Amniotic stem cell (primary cell): ENCODE measurements at places on chromosomes 12 and 14.

DNA sequence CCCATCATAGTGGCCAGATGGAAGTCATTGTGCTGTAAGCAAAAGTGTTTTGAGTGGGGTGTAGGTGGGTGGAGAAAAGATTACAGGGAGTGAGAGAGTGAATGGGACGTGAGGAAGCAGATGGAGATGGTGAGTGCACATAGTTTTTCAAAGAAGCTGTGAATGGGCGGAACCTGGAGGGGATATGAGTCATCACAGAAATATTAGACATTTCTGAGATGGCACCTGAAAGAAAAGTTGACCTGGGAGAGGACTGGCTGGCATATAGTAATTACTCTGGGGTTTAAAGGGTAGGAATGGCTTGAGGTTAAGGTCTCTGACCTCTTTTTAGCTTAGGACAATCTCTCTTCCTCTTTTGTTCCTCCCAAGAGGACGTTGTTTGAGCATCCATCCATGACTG lies 50.5 kb downstream of the ANO4 start:
- no peak for DNase-seq

GRCh38 chr12:89706986-89707702 lies 1.5 kb downstream of the ATP2B1 start:
- no peak for DNase-seq

DNA sequence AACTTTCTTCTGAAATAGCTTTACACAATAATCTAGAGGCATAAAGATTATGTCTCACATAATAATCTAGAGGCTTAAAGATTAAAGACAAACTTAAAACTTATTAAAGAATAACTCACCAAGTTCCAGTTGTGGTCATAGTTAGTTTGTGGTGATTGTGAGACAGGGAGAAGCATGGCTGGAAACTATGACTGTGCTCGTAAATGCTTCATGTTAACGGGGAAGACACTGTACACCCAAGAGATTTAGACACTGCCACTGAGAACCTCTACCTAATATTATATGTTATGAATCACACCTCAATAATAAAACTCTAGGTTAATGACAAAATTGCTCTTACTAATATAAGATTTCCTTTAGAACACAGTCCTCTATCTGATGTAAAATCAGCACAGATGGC lies 541.6 kb downstream of the TMEM121 start:
- DNase-seq = no peak

DNA sequence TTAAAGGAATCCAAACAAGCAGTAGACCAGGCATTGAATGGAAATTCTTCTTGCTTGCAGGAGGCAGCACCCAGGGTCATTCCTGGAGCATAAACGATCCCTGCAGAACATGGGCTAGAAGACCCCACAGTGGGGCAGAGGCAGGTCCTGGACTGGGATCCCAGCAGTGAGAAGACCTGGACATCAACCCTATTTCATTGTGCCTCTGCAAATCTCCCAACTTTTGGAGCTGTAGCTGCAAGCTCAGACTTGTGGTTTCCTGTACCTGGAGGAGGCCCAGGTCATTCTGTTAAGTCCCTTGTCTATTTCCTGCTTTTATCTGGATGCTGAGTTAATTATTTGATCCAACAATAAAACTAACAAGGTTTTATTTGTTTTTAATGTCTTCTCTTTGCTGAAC lies 61.7 kb downstream of the CALM1 start:
- DNase-seq = no peak

GRCh38 chr12:124608450-124608870 lies 41.0 kb upstream of the NCOR2 start:
- DNase-seq = no peak

DNA sequence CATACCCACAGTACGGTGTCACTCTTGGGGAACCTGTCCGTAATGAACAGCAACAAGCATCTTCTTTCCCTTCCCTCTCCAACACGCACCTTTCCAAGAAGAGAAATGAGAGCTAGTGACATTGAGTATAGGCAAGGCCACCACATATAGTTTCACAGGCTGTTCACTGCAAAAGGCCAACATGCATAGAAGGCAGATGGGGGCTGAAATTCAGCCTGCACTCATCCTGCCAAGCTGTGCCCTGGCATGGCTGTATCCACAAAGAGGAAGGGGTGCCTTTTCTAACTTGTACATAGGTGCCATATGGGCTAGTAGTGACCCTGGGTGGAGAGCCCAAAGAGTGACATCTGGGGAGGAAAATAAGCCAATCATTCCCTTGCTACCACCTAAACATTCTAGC lies 169.6 kb downstream of the ZFP36L1 start:
- no peak for DNase-seq

- no peak for DNase-seq
Observed at GRCh38 chr14:103854017-103854808, 6.8 kb upstream of the PPP1R13B start.

DNA sequence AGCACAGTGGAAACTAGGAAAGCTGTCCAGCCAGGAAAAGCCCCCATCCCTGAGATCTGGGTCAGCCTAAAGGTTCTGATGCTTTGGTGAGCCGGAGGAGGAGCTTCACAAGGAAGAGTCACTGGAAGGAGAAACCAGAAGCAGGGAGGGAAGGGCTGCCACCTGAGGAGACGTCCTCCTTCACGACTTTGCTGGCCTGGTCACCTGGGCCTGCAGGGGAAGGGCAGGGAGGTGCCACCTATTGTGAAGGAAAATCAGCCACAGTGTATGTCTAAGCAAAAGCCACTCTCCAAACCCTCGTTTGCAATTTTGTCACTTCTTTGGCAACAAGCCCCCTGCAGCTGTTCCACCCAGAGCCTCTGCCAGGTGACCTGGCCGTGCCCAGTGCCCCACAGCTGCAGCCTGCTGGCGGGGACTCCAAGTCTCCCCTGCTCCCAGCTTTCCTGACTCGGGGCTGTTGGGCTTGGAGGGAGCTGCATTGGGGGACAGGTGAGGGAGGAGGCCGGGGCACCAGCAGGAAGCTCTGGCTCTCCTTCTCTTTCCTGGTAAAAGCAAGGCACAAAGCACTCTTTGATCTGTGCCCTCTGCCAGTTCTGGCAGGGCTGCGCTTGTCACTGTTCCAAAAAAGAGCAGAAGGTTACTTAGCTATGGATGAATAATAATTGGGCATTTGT lies 120.9 kb upstream of the BCL2L14 start:
- DNase-seq = no peak

DNA sequence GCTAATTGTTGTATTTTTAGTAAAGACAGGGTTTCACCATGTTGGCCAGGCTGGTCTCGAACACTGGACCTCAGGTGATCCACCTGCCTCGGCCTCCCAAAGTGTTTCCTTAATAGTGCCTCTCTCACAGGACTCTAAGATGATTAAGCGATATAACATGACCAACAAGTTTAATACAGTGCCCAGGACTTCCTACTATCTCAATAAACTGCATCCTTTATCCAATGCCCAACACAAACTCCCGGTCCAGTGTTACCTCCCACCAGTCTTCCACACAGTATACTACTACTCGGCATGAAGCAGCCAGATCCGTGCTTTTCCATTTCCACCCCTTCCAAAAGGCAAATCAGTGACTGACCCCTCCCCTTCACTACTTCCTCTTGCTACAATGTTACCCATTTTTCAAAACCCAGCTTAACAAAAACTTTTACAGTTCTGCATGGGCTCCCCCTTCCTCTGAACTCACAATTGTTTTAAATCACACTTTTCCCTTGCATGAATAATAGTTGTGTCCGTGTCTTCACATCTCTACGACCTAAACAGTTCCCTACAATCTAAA lies 900 bp downstream of the NOP2 start:
- no peak for DNase-seq

DNA sequence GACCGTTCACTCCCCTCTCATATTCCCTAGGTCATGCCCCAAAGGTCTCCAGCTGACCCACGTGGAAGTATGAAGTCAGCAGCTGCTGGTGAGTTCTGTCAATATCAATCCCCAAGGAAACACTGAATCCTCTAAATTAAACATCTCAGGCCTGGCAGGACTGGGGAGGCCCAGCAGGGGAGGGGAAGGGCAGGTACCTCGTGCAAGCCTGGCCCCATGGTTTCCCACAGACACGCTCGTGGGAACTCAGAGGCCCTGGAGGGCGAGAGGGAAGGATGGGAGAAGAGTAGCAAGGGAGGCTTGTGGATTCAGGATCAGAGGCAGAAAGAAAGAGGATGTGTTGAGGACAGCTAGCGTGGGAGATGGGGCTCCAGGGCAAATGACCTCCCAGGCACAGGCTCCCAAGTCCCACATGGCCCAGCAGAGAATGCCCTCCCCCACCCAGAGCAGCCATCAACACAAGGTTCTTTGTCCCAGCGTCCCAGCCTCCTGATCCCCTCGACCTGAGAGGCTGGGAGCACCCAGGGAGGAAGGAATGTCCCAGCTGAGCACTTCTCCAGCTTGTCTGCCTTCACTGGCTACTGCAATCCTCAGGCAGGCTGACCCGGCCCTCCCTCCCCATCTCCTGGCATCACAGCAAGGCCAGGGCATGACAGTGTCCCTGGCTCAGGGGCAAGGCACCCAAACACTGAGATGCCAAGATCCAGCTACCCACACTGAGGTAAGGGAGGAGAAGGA lies 20.1 kb upstream of the RPLP0 start:
- DNase-seq = no peak

DNA sequence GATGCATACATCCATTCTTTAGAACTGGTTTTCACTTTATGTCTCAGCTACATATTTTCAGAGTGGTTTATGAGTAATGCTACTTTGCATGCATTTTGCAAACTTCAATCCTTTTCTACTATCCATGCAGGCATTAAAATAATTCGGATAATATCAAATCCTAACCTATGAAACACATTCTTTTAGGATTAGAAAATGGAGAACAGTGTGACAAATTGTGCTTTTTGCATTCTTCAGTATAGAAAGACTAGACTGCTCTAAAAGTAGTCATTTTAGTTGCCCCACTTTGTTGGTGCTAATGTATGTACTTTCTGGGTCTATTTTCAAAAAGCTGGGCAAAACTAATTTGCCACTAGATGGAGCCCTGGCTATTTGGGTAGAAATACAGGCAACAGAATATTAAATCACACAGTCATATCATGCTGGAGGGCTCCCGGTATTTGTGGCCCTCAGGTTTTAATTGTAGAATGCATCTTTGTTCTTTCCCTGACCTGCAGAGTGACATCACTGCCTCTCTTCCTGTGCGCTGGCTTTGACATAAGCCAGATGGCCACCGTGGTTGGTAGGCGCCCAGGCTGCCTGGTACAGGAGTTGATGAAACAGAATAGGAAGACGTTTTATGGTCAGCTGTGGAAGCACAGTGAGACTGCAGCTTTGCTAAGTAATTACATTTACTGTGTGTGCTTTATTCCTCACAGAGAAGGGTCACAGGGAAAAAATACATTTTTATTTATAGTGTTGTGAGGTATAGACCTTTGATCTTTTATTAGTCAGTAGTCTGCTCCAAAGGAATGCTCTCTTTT lies 28.1 kb downstream of the MSRB3 start:
- DNase-seq = no peak

DNA sequence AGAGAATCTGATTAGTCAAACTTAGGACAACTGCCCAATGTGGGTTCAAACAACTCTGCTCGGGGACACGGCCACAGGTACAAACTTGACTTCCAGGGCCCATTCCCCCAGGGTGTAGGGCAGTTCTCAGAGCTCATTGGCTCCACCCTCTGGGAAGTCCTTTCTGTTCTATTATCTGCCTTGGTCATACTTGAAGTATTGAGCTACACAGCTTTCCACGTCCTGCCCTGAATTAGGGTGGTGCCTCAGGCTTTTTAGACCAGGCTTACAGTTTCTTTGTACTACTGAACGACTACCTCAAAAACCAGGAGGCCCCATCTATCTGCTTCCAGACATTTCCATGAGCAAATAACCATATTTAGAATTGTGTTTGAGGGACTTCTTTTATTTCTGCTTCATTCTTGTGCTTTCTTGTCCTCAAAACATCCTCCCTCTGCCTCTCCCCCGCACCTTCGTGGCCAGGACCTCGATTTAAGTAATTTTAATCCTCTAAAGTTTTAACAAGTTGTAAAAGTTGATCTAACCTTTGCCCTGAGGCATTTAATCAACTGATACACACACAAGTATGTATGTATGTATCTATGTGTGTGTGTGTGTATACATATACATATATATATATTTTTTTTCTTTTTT lies 281.7 kb upstream of the AMIGO2 start:
- DNase-seq = no peak

GRCh38 chr14:89258728-89259273 lies 158.2 kb downstream of the FOXN3 start:
- no peak for DNase-seq

DNA sequence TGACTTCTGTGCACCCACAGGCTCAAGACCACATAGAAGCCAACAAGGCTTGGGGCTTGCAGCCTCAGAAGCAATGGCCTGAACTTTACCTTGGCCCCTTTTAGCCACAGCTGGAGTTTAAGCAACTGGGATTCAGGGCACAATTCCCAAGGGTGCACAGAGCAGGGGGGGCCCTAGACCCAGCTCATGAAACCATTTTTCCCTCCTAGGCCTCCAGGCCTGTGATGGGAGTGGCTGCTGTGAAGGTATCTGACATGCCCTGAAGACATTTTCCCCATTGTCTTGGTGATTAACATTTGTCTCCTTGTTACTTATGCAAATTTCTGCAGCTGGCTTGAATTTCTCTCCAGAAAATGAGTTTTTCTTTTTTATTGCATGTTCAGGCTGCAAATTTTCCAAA lies 21.9 kb downstream of the GABARAPL1 start:
- no peak for DNase-seq

DNA sequence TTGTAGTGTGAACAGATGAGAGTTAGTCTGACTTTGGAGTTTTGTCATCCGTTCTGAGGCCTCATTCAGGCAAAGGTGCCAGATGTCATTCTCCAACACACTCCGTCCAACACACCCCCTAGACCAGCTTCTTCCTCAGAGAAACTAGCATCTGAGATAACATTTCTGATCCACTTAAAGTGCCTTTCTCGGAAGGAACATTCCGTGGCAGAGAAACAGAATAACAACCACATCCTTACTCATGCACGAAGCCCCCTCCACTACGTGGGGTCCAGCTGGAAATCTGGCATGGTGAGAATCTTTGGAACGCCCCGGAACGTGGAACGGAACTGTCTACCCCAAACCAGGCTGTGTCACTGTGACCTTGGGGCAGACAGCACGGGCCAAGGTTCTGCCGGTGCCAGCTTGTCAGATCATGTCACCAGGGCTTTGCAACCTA lies 17.0 kb upstream of the BCL7A start:
- no peak for DNase-seq

- DNase-seq = no peak
Observed at GRCh38 chr14:94451826-94452225, 774 bp downstream of the SERPINA11 start.

DNA sequence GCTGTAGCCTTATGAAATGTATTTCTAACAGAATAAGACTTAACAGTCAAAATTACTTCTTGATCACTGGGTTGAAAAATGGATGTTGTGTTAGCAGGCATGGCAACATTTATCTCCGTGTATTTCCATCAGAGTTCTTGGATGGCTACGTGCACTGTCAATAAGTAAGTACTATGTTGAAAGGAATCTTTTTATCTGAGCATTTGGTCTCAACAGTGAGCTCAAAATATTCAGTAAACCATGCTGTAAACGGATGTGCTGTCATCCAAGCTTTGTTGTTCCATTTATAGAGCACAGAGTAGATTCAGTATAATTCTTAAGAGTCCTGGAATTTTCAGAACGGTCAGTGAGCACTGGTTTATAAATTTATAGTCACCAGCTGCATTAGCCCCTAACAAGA lies 15.5 kb downstream of the SCAF11 start:
- no peak for DNase-seq

GRCh38 chr12:29255042-29255441 lies 106.0 kb downstream of the FAR2 start:
- DNase-seq = no peak
